Activated CD4-positive, alpha-beta T cell treated with anti-CD3 and anti-CD28 coated beads, Interleukin-2, amount 50 U/mL, for 4 hours (primary cell): ENCODE measurements at places on chromosomes 5 and 9.

GRCh38 chr9:18925880-18926279, 107.1 kb downstream of the SAXO1 start:
- no peak for DNase-seq

- no peak for DNase-seq
Observed at GRCh38 chr5:172596638-172597231, 44.3 kb upstream of the NEURL1B start.

- no peak for DNase-seq
Observed at GRCh38 chr9:116154976-116155697, 1.5 kb downstream of the PAPPA start.

DNA sequence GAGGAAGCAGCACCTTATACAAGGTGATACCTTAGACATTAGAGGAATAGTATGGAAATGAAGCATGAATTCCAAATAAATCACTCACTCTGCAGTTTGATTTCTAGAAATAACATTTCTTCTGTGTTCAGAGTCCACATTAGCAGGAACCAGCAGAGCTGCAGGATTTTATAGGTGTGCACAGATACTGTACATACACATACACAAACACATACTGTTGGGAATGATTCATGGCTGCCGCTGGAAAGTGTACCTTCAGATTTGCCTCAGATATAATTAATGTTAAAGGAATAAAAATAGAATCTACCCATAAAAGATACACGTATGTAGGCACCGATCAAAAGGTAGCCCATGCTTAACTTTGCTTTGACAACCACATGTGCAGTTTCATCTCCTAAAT, 578.1 kb downstream of the CSNK1G3 start:
- DNase-seq = no peak

DNA sequence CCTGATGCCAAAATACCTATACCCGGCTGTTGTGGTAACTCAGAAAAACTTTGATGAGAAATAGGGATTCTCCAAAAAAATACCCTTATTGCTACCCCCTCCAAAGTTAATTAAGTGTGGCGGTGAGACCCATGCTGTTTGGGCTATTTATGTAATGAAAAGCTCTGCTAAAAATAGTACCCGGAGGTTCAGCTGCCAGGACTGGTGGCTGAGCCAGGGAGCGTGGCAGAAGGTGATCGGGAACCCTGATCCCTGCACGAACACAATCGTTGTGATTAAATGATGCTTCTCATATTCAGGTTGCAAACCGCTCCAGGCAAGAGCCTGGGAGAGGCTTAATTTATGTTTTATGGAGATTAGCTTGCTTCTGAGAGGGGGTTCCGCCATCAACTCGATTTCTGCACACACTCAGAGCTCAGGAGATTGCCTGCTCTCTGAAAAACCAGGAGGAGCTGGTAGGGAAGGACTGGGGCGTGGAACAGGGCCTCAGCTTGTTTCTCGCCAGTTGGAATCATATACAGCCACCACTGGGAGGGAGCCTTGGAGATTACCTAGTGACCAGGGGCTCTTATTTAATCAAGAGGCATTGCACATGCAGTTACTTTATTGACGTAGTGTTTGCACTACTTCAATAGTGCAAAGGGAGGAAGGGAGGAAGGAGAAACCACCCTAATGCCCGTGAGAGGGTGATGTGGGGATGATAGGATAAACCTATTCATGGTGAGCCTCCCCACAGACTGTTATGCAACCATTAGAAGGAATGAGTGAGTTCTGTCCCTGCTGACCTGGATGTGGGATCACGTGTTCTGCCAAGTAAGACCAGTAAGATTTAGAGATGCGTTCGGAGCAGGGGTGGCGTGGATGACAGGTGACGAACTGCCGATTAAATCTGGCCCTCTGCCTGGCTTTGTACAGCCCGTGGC, 23.4 kb downstream of the HRH2 start:
- no peak for DNase-seq

GRCh38 chr9:70580606-70581195, 166.2 kb upstream of the KLF9 start:
- DNase-seq = no peak

GRCh38 chr9:86413971-86414880, 60.0 kb upstream of the TUT7 start:
- no peak for DNase-seq

- DNase-seq = no peak
Observed at GRCh38 chr9:20315677-20316076, 306.6 kb downstream of the MLLT3 start.

DNA sequence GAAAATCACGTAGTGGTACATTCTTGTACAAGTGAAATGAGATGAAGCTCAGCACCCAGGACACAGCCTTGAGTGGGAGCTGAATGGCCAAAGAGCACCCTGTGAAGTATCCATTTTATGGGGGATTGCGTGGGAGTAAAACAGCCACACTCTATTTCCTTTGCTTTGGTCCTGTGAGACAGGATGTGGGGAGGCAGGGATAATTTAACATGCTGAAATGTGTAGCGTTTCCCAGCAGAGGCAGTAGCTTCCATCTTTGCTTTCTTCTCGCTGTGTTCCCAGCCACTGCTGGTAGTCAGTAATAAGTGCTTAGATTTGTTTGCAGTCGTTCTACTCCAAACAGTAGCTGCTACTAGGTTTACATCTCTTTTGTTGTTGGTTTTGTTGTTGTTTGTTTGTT, 4.4 kb downstream of the IL31RA start:
- no peak for DNase-seq

GRCh38 chr9:3868466-3868865, 342.7 kb upstream of the RFX3 start:
- no peak for DNase-seq

- no peak for DNase-seq
Observed at GRCh38 chr9:16653491-16654399, 216.7 kb downstream of the BNC2 start.

GRCh38 chr5:22549876-22550671, 303.1 kb downstream of the CDH12 start:
- DNase-seq = no peak

- no peak for DNase-seq
Observed at GRCh38 chr9:110152704-110153374, 55.1 kb downstream of the C9orf152 start.

GRCh38 chr5:40499007-40499406, 180.7 kb upstream of the PTGER4 start:
- no peak for DNase-seq

- DNase-seq = no peak
Observed at GRCh38 chr5:10808347-10809226, 47.6 kb upstream of the DAP start.

GRCh38 chr9:80881940-80882339, 807.4 kb downstream of the TLE1 start:
- no peak for DNase-seq

DNA sequence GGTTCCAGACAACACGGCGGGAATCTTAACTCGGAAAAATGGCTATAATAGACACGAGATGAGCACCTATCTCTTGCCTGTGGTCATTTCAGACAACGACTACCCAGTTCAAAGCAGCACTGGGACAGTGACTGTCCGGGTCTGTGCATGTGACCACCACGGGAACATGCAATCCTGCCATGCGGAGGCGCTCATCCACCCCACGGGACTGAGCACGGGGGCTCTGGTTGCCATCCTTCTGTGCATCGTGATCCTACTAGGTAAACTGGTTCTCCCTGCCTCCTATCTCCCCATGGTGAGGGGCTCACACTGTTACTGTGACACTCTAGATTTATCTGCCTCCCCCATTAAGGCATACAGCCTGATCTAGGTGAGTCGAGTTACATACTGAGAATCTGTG, 124.2 kb downstream of the CDH6 start:
- DNase-seq = no peak

GRCh38 chr5:33231935-33232334, 208.8 kb upstream of the TARS1 start:
- no peak for DNase-seq

DNA sequence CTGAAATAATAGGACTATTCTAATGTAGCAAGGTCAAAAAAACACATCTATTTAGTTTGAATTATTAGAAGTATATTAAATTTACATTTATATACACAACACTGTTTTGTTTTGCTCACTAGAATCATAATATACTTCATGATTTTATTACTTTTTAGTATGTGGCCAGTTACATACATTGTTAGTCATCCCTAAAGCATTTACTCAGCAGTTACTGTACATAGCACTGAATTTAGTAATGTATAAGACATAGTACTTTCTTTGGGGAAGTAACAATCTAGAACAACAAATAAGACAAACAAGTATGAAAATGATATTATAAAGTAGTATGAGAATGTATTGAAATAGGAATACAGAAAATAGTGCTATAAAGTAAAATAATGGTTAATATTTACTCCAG, 28.2 kb downstream of the ERCC8 start:
- no peak for DNase-seq

DNA sequence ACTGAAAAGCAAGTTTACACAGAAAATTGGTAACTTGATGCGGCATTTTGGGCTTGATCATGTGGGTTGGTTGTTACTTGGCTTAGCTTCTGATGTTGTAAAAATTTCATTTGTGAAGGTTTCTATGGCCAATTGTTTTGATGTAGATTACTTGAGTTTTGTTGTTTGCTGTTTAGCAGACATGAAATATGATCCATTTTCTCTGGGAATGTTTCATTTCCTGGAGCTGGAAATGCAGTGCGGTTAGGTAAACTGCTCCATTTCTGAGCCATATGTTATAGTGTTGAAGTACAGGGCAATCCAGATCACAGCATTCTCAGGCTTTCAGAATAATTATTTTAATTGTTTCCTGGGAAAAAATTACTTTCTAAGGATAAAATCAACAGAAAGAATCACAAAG, 396.9 kb downstream of the ENC1 start:
- DNase-seq = no peak
